ENCODE measurements at places on chromosomes 1 and 21.

- peak within 1 kb of the TSS; percentile 46 for H3K4me3 ChIP-seq
- H3K27ac ChIP-seq, result peak within 1 kb of the TSS; percentile 100
- no peak for ATAC-seq
- H3K36me3 ChIP-seq, result no peaks in the 10 kb centered on the region
- H3K4me1 ChIP-seq, result peaks cover 32% of the 10 kb centered on the region
These were observed at the start of gene ZNF436 for GRCh38 chr1:23369335-23370013. Gene ZNF436, minus strand, starts transcription at chr1:23369836. Its CDS starts 1,831 bp downstream, at chr1:23368005.

- no peak for ATAC-seq
- no peak overlapping the region for H3K27ac ChIP-seq
- H3K4me1 ChIP-seq, result peaks cover 18% of the 10 kb centered on the region
- no peak overlapping the region for H3K4me3 ChIP-seq
- H3K36me3 ChIP-seq, result no peaks in the 10 kb centered on the region
These were observed 135.8 kb upstream of the COL6A1 start for GRCh38 chr21:45845770-45846090.

DNA sequence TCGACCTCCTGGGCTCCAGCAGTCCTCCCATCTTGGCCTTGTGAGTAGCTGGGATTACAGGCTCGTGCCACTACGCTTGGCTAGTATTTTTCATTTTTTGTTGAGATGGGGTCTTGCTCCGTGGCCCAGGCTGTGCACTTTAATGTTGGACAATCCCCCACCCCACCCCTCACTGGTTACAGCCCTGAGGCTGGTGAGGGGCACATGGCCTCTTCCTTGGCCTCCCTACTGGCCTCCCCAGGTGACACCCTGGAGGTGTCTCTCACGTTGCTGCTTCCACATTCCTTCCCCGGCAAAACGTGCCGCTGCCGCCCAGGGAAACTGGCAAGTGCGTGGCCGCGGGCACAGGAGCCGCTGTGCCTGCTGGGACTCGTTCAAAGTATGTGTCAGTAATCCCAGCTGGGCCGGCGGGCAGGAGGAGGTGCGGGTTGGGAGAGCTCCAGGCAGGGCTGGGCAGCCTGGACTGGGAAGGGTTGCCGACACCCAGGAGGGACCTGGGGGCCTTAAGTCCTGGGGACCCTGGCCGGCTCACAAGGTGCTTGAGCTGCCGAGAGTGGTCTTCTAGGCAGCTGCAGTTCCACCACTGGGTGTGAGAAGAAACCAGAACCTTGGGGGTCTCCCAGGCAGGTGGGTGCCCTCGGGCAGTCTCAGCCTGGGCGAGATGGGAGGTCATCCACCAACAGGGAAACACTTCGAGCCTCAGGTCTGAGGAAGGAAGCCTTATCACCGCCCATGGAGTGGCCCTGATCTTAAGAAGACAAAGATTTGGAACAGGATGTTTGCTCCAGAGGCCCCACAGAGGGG, 6.5 kb downstream of the WNT3A start:
- peaks cover 63% of the 10 kb centered on the region for H3K27me3 ChIP-seq
- no peak for ATAC-seq
- no peak overlapping the region for H3K27ac ChIP-seq

DNA sequence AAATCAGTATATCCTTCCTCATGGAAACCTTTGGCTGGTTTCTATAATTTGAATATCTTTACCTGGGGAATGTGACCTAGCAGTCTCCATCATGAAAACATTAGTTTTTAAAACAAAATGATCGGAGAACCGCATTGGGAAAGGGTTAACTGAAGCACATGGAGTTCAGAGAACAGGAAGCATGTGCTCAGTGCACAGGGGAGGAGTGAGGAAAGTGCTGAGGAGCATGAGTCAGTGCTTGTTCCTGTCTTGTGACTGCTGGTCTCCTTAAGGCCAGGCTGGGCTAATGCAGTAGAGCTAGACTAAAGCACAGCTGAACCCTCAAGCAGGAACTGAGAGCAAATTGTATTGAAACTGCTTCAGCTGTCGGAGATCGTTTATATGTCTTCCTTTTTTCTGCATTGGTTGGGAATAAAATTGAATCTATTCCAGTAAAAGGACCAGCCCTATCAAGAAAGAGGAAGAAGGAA, 5.8 kb downstream of the IFI16 start:
- ATAC-seq, result peak; percentile 94
- no peaks in the 10 kb centered on the region for H3K36me3 ChIP-seq
- no peak overlapping the region for H3K27ac ChIP-seq
- no peak overlapping the region for H3K4me3 ChIP-seq
- H3K27me3 ChIP-seq, result no peaks in the 10 kb centered on the region
- no peaks in the 10 kb centered on the region for H3K4me1 ChIP-seq

DNA sequence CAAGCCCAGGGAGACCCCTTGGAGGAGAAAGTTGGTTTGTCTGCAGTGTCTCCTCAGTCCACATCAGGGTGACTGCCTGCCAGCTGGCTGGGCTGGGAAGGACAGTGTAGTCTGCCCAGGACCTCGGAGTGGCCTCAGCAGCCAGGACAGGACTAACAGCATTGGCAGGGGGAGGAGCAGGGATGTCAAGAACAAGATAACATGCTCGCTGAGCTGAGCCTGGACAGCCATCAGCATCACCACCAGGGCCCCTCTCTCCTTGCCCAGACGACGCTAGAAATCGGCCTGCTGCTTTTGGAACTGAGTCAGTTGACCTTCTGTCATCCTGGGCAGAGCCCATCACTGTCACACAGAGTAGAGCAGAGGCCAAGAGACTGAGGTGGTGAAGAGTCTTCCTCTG, 83.6 kb upstream of the CNTN2 start:
- no peak overlapping the region for H3K4me3 ChIP-seq
- ATAC-seq, result no peak
- H3K36me3 ChIP-seq, result peaks cover 86% of the 10 kb centered on the region
- peak overlapping the region; percentile 48 for H3K27ac ChIP-seq

- no peaks in the 10 kb centered on the region for H3K36me3 ChIP-seq
- no peak for ATAC-seq
- no peak overlapping the region for H3K4me3 ChIP-seq
- peaks cover 39% of the 10 kb centered on the region for H3K4me1 ChIP-seq
These were observed 16.0 kb downstream of the SLX9 start for GRCh38 chr21:44955798-44956175.

DNA sequence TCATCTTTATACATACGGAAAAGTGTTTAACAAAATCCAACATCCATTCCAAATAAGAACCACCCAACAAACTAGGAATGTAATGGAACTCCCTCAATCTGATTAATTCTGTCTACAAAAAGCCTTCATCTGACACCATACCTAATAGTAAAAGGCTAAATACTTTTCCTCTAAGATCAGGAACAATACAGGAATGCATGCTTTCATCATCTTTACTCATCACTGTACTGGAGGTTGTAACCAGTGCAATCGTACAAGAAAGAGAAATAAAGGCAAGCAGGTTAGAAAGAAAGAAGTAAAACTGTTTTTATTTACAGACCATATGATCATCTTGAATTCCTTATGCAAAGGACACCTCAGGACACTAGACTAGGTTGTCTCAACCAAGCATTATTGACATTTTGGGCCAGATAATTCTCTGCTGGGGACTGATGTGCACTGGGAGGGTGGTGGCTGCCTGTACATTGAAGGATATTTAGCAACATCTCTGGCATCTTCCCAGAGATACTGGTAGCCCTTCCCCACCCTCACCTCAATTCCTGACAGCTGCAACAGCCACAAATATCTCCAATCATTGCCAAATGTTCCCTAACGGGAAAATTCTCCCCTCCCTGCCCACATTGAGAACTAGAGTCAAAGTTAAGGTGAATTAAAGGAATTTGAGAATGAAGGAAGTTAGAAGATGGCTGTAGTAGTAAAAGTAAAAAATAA, 30.6 kb upstream of the INSL5 start:
- no peak overlapping the region for H3K27ac ChIP-seq
- no peak overlapping the region for H3K4me3 ChIP-seq
- ATAC-seq, result no peak
- H3K27me3 ChIP-seq, result no peaks in the 10 kb centered on the region

GRCh38 chr1:6998267-6998666, 213.0 kb downstream of the CAMTA1 start:
- ATAC-seq, result no peak
- H3K4me3 ChIP-seq, result no peak overlapping the region
- H3K4me1 ChIP-seq, result no peaks in the 10 kb centered on the region
- no peak overlapping the region for H3K27ac ChIP-seq
- no peaks in the 10 kb centered on the region for H3K36me3 ChIP-seq

GRCh38 chr1:214397497-214397896, 116.5 kb downstream of the SMYD2 start:
- H3K4me1 ChIP-seq, result no peaks in the 10 kb centered on the region
- no peak for ATAC-seq
- no peaks in the 10 kb centered on the region for H3K36me3 ChIP-seq
- no peaks in the 10 kb centered on the region for H3K27me3 ChIP-seq
- no peak overlapping the region for H3K4me3 ChIP-seq

GRCh38 chr1:10278880-10279279, 68.5 kb downstream of the KIF1B start:
- no peak overlapping the region for H3K4me3 ChIP-seq
- ATAC-seq, result no peak
- H3K4me1 ChIP-seq, result peaks cover 13% of the 10 kb centered on the region
- peaks cover 6% of the 10 kb centered on the region for H3K36me3 ChIP-seq

- H3K4me3 ChIP-seq, result peak overlapping the region; percentile 60
- peaks cover 31% of the 10 kb centered on the region for H3K4me1 ChIP-seq
- ATAC-seq, result peak; percentile 13
- H3K27me3 ChIP-seq, result peaks cover 48% of the 10 kb centered on the region
These were observed 5.8 kb upstream of the SLC44A5 start for GRCh38 chr1:75616436-75617433.
